Thymus (tissue), 14 donors: ENCODE measurements at places on chromosomes 3 and 15. TPM values are rescaled to one million over a fixed set of nuclear protein-coding genes. Genes with fewer than 3 reads are reported as not detected.

GOLGA8O gene
- 0.33 TPM for total RNA-seq

WDR72 gene
- 0.28 TPM for total RNA-seq

IRAK2 gene
- total RNA-seq: 3.9 TPM

IL17RD gene
- total RNA-seq: 0.61 TPM

GRCh38 chr3:152046280-152046679 lies 172.8 kb downstream of the SUCNR1 start:
- H3K36me3 ChIP-seq: no peaks in the 10 kb centered on the region
- H3K27me3 ChIP-seq: no peaks in the 10 kb centered on the region
- no peaks in the 10 kb centered on the region for H3K4me1 ChIP-seq
- H3K4me3 ChIP-seq: no peak overlapping the region
- no peak overlapping the region for H3K27ac ChIP-seq

DNA sequence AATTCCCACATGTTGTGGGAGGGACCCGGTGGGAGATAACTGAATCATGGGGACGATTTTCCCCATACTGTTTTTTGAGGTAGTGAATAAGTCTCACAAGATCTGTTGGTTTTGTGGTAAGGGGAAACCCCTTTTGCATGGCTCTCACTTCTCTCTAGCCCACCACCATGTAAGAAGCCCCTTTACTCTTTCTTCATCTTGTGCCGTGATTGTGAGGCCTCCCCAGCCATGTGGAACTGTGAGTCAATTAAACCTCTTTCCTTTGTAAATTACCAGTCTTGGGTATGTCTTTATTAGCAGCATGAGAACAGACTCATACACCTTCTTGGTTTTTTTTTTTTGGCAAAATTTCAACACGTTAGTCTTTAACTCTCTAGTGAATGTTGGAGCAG lies 18.1 kb downstream of the ARL8B start:
- DNase-seq: no peak
- H3K4me1 ChIP-seq: peaks cover 33% of the 10 kb centered on the region
- no peak overlapping the region for H3K4me3 ChIP-seq
- H3K27me3 ChIP-seq: no peaks in the 10 kb centered on the region
- H3K36me3 ChIP-seq: peaks cover 15% of the 10 kb centered on the region

DNA sequence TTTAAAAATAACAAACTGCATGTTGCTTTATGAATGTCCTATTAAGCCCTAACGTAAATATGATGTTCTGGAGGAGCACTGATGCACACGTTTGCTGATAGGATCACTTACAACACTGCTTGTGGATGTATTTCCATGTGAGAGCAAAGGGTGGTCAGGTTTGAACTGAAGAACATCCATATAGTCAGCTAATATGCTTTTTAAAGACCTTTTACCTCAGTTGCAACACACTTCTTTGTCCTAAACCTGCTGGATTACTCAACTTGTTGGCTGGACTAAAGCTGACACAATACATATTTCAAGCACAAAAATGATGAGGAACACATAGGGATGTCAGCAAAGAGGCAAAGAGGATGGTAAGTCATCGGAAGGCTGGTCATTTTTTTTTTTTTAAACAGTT lies 186.6 kb downstream of the TIGIT start:
- no peaks in the 10 kb centered on the region for H3K4me1 ChIP-seq
- H3K4me3 ChIP-seq: no peak overlapping the region
- H3K27ac ChIP-seq: no peak overlapping the region
- no peak for DNase-seq

GRCh38 chr3:127709320-127710060 lies 36.7 kb downstream of the ABTB1 start:
- DNase-seq: no peak
- no peaks in the 10 kb centered on the region for H3K4me1 ChIP-seq
- H3K4me3 ChIP-seq: no peak overlapping the region
- no peak overlapping the region for H3K27ac ChIP-seq

DNA sequence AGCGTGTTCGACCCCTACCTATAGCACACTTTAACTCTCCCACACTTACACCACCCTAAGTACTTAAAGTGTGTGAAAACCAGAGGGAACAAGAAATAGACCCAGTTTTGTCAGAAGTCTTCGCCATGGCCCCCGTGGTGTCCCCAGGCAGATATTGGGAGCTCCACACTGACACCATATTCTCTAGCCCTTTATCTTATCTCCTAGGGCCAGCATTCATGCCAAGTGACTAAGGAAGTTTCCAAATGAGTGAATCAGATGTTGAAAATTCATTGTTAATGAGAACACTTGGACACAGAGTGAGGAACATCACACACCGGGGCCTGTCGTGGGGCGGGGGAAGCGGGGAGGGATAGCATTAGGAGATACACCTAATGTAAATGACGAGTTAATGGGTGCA lies 31.8 kb downstream of the P3H2 start:
- H3K27ac ChIP-seq: no peak overlapping the region
- no peak overlapping the region for H3K4me3 ChIP-seq
- no peaks in the 10 kb centered on the region for H3K27me3 ChIP-seq
- no peaks in the 10 kb centered on the region for H3K36me3 ChIP-seq
- H3K4me1 ChIP-seq: no peaks in the 10 kb centered on the region
